Left ventricle myocardium superior (tissue), 1 donor: ENCODE measurements at places on chromosomes 1 and 21. TPM values are rescaled to one million over a fixed set of nuclear protein-coding genes. Genes with fewer than 3 reads are reported as not detected.

- peak; percentile 48 for DNase-seq
Observed at GRCh38 chr1:2318314-2319278, 72.8 kb downstream of the MORN1 start.

FCGR1A gene
- 1.1 TPM for total RNA-seq

CFHR1 gene
- total RNA-seq: not detected

GRCh38 chr1:179871940-179872339 is 5.7 kb downstream of the TOR1AIP2 start:
- no peak for DNase-seq

DNA sequence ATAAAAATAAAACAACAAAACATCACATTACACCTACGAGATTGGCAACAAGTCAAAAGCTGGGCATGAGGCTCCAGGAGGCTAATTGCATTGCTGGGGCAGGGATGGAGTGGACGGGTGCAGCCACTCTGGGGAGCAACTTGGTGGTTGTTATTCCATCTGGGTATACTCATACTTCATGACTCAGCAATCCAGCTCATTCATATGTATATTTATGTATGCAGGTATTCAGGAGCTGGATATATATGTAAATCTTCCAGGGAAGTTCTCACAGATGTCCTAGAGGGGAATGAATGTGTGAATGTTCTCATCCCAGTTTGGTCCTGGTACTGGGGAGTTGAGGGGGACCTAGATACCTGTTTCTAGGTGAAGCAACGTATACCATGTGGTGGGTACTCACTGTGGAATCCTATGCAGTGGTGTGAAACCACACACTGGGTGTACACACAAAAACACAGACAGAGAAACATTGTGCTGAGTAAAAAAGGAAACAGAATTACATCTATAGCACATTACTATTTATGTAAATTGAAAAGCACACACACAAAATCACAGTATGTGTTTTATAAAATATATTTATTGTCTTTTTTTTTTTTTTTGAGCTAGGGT is 79.7 kb upstream of the RAB4A start:
- no peak for DNase-seq

- no peak for DNase-seq
Observed at GRCh38 chr1:162153374-162153773, 83.9 kb downstream of the NOS1AP start.

DNA sequence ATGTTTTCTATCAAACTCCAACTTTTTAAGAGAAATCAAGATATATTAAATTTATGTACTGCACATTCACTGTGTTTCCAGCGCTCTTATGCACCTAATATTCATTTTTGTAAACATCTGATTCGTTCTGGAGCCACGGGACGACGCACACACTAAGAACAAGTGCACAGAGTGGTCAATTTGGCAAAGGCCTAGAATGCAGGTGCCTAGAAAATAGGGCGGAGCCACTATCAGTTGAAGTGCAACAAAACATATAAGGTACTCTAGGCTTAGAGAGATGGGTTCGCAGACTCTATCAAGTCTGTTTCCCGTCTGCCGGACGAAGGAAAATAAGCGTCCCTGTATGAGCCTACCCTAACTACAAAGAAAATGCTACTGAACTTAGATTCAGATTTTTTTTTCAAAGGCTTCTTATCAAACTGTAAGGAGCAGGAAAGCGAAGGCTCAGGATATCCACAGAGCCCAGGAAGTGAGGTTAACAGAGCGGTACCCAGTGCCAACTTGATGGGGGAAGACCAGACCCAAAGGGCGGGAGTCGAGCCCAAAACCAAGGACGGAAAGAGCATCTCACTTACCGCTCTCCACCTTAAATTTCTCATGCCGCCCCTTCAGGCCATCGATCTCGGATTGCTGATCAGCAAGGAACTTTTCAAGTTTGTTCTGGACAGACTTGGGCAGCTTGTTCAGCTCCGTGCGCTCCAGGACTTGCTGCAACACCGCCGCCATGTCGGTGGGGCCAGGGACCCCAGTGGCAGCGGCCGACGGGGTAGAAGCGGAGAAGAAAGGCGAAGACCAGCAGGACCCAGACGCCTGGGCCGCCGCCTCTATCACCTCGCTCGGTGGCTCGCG is 526 bp downstream of the TPR start:
- DNase-seq: no peak

DNA sequence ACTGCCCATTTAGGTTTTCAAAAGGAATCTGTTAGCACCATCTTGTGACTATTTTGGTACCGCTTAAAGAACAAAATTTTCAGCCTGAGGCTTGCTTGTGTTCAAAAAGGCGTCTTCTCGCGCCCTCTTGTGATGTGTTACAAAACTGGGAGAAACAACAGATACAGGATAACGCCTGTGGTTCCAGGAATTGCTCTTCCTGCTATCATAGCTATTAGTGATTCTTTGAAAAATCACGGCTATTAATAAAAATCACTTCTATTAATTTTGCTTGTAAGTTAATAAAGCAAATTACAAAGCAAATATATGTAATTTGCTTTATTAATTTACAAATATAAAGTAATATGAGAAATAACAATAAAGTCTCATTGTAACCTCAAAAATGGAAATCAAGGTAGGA is 82.2 kb upstream of the ABCD3 start:
- DNase-seq: peak; percentile 49

NR0B2 gene
- 5.3 TPM for total RNA-seq

GRCh38 chr1:16151196-16151994 is 4.5 kb downstream of the EPHA2 start:
- no peak for DNase-seq

- no peak for DNase-seq
Observed at GRCh38 chr1:75097654-75098053, 36.5 kb upstream of the LHX8 start.

DNA sequence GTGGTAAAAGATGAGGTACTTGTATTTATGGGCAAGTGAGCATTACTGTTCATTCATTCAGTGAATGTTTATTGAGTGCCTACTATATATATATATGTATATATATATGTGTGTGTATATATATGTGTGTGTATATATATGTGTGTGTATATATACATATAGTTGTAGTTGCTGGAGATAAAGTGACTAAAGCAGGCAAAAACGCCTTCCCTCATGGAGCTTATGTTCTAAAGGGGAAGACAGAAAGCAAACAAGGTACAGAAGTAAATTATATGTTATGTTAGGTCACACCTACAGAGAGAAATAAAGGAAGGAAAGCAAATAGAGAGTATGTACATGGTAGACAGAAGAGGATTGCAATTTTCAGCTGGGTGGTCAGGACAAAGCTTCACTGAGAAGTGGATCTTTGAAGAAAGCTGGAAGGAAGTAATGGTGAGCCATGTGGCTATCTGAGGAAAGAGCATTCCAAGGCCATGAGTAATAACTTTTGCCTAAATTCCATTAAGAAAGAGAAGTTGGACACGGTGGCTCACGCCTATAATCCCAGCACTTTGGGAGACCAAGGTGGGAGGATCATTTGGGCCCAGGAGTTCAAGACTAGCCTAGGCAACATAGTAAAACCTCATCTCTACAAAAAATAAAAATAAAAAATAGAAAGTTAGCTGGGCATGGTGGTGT is 33.5 kb upstream of the KLF17 start:
- no peak for DNase-seq

RNU1-3 gene
- total RNA-seq: 4,234 TPM

ERG gene
- 19.3 TPM for total RNA-seq

DNA sequence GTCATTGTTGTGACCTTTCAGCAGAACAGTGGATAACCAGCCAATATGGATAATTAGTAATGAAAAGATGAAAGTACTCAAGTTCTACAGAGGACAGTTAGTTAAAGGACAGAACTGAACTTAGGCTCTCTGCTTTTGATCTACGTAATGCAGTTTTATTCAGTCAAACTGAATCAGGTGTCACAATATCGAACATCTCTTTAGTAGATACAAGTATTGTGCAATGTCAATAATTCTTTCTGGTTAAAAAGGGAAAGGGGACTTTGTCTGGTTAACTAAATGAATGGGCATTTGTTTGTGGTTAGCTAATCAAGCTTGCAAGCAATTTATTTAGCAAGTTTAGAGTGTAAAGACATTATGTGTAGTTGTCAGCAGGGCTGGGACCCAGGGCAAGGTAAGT is 562.2 kb upstream of the PTBP2 start:
- DNase-seq: no peak

GPR161 gene
- total RNA-seq: 3.0 TPM

THEM5 gene
- not detected for total RNA-seq

- DNase-seq: no peak
Observed at GRCh38 chr1:23616292-23616824, 57.1 kb upstream of the ID3 start.

DNA sequence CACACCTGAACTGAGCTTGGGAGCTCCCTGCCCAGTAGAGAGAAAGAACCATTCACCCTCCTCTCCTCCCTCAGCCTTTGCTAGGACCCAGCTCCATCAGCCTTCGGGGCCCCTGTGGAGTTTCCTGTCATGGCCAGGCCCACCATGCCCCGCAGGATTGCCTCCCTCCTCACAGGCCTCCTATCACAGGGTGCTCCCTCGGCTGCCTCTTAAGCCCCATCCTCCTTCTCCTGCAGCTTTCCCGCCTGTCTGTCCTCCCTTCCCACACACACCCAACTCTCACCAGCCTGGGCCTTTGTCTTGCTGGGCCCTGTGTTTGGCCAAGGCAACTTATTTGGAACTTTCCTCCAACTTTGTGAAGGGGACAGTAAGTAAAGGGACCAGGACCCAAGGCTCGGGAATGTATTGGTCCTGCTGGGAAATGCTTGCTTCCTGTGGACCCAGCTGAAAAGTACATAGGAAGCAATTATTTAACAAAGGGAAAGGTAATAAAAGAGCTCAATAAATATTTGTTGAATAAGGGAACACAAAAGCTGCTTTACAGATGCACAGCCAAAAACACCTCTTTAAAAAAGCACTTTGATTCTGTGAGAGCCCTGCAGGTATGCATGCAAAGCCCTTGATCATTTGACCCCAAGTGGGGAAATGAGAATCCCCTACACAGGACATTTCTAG is 31.6 kb upstream of the TENT5C start:
- DNase-seq: no peak

WNT3A gene
- not detected for total RNA-seq
